Activated CD4-positive, alpha-beta memory T cell treated with anti-CD3 and anti-CD28 coated beads, Interleukin-2, amount 10 ng/mL, durations not matched to agents 7 days and 5 days (primary cell): ENCODE measurements at places on chromosomes 11 and 22.

- DNase-seq: no peak
Measured at GRCh38 chr11:12007230-12007593, 1.2 kb downstream of the DKK3 start.

GRCh38 chr11:20403059-20403458, 15.5 kb downstream of the PRMT3 start:
- no peak for DNase-seq

- no peak for DNase-seq
Measured at GRCh38 chr11:66281776-66282467, 3.9 kb downstream of the CNIH2 start.

DNA sequence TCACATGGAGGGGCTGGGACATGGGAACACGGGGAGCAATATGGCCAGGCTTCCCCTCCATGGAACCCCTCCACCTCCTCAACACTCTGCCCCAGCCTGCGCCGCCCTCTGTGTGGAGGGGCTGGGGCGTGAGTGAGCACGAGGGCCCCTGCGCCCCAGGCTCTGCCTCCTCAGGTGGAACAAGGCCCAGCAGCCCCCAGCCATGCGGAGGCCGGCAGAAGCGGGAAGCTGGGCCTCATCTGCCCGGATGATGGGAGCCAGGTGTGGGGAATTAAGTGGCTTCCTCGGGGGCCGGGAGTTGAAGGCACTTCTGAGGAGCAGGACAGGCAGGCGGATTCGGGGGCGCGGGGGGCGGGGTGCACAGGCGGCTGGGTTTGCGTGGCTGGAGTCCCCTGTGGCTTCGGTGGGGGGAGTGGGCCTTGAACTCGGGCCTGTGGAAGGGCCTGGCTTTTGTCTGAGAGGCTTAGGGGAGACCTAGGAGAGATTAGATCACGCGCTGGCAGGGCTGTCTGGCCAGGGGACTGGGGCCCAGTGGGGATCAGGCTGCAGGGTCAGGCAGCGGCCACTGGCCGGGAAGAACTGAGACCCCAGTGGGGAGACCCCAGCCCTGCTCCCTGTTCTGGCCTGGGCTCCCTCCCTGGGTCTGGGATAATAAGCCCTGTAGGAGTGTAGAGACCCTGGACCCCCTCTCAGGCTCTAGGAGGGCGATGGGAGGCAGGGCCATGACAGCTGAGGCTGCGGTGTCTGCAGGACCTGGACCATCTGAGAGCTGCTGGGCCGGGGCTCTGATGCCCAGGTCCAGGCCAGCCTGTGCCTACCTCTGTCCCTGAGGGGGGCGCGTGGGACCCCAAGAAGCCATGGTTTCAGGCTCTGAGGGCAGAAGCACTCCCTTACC, 13.3 kb downstream of the PRR33 start:
- DNase-seq: no peak

GRCh38 chr22:37911697-37912096, 5.6 kb downstream of the MICALL1 start:
- DNase-seq: no peak

- DNase-seq: peak; percentile 57
Measured at GRCh38 chr11:6667733-6668374, 12.2 kb upstream of the DCHS1 start.

GRCh38 chr11:118884875-118885274, 1.2 kb downstream of the CXCR5 start:
- no peak for DNase-seq

DNA sequence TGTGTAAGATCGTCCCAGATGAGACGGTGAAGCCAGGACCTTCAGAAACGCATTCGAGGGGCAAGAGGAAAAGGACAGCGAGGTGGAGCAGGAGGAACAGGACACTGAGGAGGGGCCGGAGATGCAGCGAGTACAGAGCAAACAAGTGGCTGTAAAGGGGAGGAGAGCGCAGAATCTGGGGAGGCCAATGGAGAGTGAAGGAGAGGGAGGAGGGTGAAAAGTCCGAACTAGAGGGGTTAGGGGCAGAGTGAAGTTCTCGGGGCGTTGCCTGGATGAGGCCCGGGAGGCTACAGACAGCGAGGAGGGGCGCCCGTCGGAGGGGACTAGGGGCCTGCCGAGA, 8.8 kb upstream of the PPIL2 start:
- DNase-seq: no peak

DNA sequence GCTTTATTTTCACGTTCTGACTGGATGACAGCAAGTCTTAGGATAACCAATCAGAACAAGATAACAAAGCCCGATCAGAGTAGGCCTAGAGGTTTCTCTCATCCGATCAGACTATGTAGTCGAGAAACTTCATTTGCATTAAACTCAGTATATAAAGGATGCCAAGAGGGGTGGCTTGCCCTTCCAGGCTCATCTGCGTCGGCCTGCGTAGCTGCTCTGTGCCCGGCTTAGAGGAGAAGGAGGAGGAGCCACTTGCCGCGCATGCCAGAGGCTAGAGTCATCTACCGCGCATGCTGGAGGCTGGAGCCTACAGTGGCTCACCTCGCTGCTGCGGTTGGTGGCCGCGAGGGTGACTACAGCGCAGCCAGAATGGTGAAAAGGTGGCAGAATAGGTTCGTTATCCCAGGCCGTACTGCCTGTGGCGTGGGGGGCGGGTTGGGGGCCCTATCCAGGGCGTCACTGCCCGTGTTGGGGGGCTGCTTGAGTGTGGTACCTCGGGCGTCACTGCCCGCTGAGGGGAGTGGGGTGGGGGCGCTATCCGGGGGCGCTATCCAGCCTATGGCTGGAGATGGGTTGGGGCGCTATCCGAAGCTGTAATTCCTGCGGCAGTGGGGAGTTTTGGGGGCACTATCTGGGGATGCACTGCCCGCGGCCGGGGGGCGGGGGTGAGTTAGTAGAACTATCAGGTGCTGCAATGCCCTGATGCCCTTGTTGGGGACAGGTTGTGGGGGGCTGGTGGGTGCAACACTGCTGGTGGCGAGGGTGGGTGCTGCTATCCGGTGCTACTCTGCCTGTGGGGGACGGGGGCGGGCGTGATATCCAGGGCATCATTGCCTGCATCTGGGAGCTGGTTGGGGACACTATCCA, at the start of gene RFPL2:
Gene RFPL2, minus strand, starts transcription at position 218 of the 867 bp plus-strand sequence. CDS start 2,622 bp downstream, outside the sequence.
- DNase-seq: peak; percentile 61

GRCh38 chr22:36155702-36156101, 4.9 kb downstream of the APOL3 start:
- no peak for DNase-seq
